Fibroblast of the aortic adventitia (primary cell): ENCODE measurements at places on chromosomes 5 and 9.

GRCh38 chr9:4690144-4690543, 10.8 kb downstream of the CDC37L1 start:
- no peak for DNase-seq

DNA sequence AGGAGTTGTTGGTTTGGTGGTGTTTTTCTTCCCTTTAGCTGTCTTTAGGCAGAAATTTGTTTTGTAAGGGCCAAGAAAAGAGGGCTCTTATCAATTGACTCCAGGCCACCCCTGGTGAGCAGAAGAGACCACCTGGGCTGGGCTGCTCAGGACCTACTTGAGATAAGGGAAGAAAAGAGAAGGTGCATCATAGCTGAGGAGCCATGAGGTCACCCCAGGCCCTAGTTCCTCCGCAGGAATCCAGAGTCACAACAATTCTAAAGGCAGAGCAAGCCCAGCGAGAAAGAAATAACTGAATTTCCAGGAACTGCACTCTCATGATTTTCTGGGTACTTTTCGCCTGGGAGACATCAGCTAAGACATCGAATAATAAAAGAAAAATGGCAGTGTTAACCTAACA, 34.9 kb downstream of the RFK start:
- DNase-seq, result no peak

DNA sequence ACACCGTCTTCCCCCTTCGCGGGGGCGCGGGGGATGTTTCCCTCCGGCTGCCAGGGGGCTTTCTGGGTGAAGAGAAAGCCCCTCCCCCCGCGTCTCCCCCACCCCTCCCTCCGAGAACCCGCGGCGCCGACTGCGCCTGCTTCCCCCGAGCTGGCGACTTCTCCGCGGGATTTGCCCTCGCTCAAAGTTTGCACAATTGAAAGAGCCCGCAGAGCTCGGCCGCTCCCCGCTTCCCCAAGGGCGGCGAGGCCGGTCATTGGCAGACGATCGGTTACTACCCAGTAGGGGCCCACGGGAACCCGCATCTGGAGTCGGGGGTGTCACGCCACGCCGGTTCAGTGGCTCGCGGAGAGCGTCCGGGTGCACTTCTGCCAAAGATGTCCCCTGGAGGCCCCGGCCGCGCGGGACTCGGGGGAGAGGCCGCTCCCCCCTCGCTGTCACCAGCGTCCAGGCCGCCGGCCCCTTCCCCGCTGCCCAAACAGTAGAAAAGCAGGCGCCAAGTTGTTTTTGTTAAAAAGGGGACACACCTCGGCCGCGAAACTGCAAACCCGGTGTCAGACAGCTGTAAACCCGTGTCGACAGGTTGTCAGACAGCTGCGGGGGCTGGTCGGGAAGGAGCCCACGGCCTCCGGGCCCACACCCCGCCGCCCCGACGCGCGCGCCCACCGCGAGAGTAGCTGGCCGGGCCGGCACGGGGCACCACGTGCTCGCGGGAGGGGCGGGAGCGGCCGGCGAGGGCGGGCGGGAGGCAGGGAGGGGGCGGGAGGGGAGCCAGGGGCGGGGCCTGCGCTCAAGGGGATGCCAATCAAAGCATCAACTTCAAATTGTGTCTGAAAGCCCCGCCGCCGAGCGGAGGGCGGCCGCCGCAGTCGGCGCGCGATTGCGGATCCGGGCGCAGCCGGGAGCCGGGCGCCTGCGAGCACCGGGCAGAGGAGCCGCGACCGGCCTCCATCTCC, at the start of gene IRX1:
TSS of gene IRX1 (plus strand) at position 827 of the 956 bp plus-strand sequence. CDS start 274 bp downstream, outside the sequence.
- DNase-seq, result peak; percentile 26

DNA sequence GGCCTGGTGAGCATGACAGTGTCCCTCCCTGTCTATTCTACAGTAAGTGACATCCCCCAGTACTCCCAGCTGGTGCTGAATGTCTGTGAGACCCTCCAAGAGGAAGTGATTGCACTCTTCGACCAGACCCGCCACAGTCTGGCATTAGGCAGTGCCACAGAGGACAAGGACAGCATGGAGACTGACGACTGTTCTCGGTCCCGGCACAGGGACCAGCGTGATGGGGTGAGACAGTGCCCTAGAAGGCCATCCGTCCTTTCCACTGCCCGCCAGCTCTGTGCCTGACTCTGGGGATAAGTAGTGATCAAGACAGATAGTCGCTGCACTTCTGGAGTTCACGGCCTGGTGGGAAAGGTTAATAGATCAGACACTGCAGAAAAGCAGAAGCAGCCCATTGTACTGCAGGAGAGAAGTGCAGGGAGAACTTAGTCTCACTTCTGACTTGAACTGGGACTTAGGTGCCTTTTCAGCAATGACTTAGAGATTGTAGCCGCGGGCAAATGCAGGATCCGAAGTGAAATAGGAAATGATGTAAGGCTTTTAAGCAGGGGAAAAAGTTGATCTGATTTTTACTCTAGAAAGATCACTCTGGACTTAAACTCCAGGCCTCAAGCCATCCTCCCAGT, 28.4 kb downstream of the SH3GLB2 start:
- no peak for DNase-seq

GRCh38 chr5:169202969-169203368, 98.0 kb downstream of the SLIT3 start:
- peak; percentile 78 for DNase-seq

DNA sequence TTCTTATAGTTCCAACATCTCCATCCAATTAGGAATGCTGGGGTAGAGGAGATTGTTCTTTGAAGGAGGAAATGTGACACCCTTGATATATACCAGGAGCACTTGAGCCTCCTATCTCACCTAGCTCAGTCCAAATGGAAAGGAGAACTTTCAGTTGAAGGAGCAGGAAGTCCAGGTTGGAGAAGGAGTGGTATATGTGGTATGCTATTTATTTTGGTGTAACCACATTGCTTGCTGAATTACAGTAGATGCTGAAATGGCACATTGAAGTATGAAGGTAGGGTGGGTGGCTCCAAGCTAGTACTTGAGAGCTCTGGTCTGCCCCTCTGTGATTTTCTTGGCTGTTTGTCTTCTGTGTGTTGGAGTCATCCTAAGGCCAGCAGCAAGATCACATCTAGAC, 6.1 kb downstream of the CSNK1G3 start:
- DNase-seq, result no peak

DNA sequence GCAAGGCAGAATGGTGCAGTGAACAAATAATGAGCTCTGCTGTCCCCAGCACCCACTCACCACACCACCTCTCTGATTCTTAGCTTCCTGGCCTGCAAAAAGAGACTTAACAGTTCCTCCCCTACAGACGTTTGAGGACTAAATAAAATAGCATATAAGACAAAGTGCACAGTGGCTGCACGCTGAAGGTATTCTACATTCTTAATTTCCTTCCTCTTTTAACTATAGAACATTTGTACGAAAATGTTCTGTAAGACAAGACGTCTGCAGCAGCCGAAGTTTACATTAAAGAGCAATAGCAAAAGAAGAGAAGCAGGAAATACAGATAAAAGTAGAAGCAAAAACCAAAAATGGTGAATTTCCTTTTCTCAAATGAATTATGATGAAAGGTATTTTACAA, 15.7 kb downstream of the FBN2 start:
- DNase-seq, result no peak

DNA sequence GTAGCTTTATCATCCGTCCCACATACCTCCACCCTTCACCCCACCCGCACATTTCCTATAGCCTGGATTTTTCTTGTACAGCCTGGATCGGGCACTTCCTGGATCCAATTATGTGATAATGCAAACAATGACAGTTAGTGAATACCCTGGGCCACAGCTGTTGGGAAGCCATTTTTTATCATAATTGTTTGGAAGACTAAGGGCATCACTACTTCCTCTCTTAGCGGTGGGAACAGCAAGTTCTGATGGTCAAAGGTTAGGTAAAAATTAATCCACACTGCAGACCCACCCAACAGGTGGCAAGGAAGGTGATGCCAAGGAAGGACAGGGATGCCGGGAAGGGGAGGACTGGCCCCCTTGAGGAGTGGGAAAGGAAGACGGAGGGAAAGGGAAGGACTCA, 183.7 kb downstream of the SAXO1 start:
- DNase-seq, result no peak

GRCh38 chr9:137670391-137671195, 51.8 kb downstream of the EHMT1 start:
- DNase-seq, result no peak

GRCh38 chr5:17738446-17738845, 104.2 kb downstream of the TAF11L14 start:
- no peak for DNase-seq

DNA sequence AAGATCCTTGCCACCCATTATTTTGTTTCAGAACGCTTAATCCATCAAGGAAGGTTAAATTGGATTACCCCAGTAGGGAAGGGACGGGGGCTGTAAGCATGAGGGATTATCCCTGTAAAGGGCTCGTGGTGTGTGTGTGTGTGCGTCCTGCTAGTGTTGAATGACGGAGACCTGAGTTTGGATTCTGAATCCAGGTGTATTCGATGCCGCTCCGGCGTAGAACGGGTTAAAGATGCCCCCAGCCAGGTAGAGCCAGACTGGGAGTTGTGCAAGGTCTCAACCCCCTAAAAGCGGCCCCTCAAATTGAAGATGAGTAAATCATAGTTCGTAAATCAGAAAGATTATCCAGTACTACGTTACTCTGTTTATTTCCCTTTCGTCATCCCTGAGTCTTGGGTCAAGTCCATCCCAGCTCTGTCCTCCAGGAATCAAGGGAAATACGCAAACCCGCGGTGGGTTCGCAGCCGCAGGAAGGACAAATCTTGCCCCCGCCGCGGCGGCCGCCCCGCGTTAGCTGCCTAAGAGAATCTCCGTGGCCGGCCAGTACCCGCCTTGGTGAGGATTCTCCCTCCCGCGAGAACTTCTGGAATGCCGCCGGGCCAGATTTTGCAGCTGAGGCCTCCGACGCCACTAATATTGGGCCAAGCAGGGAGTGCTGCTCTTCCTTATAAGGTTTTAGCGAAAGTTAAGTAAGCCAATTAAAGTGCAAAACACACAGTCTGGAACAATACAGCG, 586 bp upstream of the MTAP start:
- DNase-seq, result peak; percentile 89

GRCh38 chr9:3150074-3150473, 306.2 kb upstream of the PUM3 start:
- no peak for DNase-seq

- DNase-seq, result no peak
Observed at GRCh38 chr5:85304524-85304923, 919.8 kb upstream of the EDIL3 start.

DNA sequence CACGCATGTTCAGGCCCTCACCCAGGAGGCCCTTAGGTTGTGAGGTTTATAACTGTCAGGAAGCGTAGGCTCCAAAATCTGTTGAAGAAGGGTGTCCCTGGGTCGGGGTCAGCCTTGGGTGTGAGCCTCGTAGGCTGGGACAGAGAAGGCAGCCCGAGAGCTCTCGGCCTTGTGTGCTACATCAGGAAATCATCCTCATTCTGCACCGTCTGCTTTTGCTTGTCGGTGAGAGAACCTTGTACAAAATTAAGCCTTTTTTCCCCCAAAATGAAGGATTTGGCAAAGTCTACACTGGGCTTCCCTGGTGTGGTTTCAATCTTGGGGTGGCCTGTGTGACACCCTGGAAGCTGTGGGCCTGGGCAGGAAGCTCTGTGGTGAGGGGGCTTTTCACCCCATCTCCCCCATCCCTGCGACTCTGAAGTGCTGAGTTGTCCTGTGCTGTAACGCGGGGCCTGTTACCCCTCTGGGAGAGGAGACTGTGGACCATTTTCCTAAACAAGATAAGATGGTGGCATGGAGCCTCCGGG, 55.3 kb downstream of the AHRR start:
- DNase-seq, result no peak

GRCh38 chr5:6587171-6587570, 45.7 kb downstream of the NSUN2 start:
- DNase-seq, result no peak

DNA sequence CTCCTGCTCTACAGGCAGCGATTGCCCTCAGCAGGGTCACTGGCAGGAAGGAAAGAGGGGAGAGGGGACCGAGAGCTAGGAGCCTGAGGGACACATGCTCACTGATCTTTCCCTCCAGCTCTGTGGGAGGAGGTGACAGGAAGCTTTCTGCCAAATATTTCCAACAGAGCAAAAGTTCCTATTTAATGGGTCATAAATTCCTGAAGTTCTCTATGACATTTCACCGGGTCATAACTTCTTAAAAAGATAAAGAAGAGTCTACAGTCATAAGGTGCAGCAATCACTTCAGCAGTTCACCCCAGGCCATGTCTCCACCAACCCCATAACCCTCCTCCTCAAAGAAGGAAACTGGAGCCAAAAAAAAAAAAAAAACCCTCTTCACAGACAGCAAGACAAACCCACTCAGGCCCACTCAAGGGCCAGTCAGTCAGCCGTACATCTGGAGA, 481.1 kb downstream of the NR2F1-AS1 start:
- DNase-seq, result no peak

GRCh38 chr5:32346869-32347268, 34.1 kb upstream of the MTMR12 start:
- DNase-seq, result no peak

DNA sequence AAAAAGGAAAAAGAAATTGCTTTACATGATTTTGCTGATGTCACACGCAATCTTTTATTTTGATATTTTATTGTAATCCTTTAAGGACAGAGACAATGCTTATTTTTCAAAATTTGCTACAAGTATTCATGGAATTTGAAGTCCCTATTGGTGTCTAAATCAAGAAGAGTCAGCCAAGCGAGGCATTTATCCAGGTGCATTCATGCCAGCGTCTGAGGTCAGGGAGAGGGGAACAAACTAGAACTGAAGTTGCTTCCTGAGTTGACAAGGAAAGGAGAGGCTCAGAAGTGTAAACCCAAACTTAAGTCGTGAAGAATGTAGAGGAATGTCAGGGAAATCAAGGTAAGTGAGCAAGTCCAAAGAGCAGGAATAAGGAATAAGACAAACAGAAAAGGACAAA, 83.0 kb upstream of the GNAQ start:
- no peak for DNase-seq

DNA sequence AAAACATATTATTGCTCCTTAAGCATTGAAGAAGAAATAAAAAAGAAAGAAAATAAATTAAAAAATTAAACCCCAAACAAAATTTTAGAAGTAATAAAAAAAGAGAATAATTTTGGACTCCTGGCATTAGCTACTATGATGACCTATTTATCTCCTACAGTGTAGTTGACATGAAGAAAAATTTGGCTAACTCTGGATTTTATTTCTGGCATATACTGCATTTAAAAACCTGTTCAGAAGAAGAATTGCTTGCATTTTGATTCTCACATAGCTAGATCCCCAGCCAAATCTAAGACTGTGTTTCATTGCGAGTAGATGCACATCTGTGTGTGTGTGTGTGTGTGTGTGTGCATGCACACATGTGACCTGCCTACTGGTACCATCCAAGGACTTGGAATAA, 30.1 kb upstream of the GABRG2 start:
- DNase-seq, result no peak

DNA sequence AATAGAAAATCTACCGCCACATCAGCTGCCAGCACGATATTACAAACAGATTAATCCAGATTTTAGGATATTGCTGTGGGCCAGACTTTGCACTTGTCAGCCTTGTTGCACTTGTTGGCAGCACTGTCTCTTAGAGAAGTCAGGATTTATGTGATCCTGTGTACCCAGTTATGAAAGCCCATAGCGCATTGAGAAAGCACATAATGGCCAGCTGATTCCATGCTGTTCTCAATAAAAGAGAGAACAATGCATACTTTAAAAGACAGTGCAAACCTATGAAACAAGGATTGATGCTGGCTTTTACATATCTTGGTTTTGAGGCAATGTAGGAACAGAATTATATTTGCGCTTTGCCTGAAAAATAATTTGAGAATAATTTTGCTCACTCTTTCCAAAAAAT, 140.8 kb downstream of the CEP120 start:
- DNase-seq, result no peak

- peak; percentile 58 for DNase-seq
Observed at GRCh38 chr5:50667653-50668595, 1.5 kb downstream of the PARP8 start.
